CD4-positive, alpha-beta T cell treated with Interleukin-6 at 100 ng/mL for 8 hours (primary cell): ENCODE measurements at places on chromosomes 3 and 15.

DNA sequence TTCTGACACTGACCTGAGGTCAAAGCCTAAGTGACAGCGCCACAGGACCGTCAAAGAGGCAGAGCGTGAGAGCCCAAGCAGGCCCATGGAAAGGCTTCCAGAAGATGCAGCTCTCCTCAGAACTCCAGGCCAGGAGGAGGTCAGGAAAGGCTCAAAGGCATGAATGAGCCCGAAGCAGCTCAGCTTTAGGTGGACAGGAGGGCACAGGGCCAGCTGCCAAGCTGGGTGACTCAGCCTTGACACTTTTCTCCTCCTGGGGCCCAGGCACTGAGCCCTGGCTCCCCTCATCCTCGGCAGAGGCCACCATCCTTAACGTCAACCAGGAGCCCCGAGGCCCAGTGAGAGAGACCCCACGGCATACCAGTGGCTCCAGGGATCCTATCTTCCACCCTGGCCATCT, 62.9 kb downstream of the ADCY5 start:
- no peak for DNase-seq

DNA sequence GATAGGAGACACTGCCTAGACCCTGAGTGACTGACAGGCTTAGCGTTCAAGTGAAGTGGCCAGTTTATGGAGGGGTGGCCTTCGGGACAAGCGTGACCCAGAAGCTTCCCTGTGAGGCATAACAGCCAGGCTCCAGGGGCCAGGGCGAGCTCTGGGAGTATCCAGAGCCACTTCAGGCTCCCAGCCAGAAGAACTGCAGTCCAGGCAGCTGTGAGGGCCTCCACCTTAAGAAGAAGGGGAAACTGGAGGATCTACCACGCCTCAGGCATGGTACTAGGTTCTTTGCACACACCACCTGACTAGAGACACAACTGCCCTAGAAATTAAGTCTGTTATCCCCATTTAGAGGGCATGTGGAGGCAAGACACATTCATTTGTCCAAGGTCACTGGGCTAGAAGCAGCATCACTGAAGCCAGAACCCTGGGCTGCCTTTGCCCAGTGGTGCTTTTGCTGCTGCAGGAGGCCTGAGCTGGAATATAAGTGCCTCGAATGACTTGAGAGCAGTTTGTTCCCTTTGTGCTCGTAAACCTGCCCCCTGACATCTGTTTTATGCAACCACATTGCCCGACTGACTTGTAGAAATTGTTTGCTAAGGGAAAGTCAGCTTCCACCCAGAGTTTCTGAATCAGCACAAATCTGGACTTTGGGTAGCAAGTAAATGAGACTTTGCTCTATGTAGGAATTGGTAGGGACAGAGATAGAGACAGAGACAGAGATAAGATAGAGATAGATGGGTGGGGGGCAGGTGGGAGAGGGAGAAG, 23.3 kb downstream of the RASGRF1 start:
- DNase-seq, result no peak

- DNase-seq, result no peak
These were observed 30.4 kb downstream of the RASGRF1 start for GRCh38 chr15:79060175-79060574.

DNA sequence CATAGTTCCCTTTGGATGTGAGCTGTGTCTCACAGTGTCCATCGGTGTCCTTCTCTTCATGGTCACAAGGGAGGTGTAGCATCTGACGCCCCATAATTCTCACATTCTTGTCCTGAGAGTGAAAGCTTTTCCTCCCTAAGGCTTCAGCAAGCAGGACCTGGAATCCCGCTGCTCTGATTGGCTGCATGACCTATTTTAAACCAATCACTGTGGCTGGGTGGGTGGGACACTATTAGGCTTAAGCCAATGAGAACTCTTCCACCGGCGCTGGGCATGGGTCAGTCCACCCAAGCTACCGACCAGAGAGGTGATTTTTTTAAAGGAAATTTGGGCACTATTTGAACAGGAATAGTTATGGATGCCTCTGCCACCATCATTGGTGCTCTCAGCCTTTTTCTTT, 385.9 kb downstream of the MFSD1 start:
- no peak for DNase-seq

DNA sequence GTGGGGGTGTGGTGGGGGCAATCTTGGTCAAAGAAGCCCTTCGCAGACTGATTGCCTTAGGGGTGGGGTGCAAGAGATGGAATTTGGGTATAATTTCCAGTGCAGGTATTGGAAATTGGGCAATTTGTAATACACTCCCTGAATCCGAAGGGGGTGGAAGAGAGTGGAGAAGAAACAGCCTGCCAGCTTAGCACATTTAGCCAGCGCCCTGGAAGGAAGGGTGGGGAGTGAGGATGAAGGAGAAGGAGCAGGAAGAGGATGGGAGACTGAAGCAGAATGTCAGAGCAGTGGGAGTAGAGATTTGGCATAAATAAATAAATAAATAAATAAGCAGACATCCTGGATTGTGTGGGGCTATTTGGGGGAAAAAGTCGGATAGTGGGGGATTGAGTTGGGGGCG, 1.6 kb downstream of the GAP43 start:
- DNase-seq, result no peak

DNA sequence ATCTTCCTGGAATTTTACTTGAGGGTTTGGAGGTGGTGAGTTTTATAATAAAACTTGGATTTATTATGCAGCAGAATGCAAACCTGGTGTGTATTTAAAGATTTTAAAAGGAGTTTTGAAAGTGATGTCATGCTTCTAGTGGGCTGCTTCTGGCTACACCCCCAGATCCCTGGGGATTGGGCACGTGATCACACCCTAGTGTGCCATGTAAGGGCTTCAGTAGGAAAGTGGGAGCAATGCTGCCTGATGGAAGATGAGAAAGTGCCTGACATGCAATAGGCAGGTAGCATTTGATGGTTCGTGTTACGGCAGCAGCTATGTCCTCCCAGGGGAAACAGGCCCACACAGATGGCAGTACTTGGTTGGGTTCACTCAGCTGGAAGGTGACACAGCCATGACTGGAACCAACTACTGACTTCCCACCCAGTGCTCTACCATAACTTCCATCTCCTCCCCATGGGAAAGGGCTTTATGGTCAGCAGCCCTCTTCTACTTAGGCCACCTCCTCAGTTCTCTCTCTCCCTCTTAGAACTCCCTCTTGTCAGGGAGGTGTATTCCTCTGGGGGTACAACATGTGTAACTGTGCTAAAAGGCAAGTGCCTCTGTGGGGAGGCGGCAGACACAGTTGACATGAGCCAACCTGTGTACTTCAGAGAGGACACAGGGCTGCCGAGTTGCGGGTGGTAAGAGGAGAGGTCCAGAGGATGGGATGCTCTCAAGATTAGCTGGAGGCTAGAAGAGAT, 5.6 kb downstream of the ITPKA start:
- no peak for DNase-seq

- no peak for DNase-seq
These were observed 15.2 kb downstream of the SPPL2A start for GRCh38 chr15:50750227-50750705.

DNA sequence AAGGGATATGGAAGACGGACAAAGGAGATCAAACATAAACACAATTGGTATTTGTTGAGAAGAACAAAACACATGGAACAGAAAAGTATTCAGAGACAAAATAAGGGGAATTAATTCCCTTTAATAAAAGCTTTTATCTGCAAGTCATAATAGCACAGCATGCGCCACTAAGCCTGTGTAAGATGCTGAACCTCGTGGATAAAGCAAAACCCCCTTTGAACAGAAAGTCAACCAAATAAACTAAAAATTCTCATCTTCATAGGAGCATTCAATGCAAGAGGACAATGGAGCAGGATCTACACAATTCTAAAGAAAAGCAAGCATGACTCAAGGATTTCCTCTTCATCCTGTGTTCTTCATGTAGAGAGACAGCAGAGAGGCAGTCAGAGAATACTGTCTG, 274.3 kb upstream of the GOLGA6L4 start:
- no peak for DNase-seq

DNA sequence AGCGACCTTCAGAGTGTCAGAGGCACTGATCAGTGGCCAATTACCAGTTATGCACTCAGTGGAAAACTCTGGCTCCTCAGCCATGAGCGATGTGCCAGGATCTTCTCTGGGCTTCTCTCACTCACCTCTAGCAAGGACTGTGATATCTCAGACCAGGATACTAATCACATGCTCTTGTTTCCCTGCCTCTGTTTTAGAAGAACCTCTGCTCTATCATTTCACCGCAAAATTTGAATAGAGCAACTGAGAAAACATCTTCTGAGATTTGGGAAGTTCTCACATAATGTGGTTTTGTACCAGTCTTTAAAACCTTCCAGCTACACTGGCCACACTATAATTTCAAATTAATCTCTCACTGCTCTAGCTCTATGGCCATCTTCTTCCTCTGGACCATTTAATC, 325.8 kb upstream of the FRG2C start:
- DNase-seq, result no peak

DNA sequence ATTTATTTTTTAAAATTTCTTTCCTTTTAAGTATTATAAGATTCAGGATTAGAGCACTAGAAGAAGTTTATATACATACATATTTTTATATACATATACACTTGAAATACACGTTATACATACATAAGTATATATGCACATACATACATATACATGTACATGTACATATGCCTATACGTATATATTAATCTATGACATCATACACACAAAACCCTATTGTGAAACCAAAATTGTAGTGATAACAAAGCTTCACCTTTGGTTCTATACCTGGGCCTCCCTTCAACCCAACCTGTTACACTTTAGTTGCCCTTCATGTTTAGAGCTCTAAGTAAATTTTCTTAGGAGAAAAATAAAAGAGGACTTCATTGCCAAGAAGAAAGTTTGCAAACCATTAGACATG, 17.0 kb downstream of the AADACL2 start:
- no peak for DNase-seq

DNA sequence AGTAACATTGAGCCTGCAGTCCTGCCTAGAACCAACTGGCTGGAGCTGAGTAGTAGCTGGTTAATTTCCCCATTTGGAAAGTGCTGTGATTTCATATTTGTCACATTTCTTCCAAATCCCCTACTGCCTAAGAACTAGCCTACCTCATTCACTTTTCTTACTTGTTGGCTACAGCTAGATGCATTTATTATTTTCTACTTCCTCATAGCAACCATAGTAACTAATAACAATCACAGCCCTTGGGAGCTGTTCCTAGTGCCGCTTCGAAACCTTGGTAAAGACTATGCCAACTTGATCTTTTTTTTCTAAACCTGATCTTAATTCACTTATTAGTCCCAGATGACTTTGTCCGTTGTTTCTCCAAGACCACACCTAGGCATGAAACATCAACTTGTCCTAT, 240.3 kb downstream of the FGF12 start:
- DNase-seq, result no peak

DNA sequence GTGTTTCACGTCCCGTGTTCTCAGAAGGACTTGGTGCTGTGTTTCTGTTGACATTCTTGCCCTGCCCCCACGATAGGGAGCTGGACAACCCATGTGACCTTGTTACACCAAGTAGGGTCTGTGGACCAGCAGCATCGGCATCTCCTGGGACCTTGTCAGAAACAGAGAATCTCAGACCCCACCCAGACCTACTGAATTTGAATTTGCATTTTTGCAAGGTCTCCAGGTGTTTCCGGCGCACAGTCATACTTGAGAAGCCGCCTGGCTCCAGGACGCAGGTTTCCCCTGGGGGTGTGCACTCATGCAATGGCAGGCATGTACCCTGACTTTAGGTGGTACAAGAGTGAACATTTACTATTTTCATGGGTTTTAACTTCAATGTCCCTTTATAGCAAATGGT, 117.9 kb downstream of the TLE3 start:
- no peak for DNase-seq

DNA sequence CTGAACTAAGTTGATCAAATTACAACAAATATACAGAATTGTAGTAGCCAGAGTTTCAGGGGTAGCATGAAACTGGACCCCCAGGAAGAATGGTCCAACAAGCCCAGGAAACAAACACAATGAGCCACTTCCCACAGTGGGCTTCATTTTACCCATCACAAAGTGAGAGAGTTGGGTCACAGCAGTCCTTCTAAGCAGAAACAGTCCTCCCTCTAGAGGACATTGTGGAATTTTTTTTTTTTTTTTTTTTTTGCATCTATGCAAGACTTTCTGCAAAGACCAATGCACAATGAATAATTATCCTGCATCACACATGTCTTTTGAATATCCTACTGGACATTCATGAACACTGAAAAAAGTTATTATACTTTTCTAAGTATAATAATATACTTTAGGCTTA, 73.8 kb upstream of the ATP13A5 start:
- DNase-seq, result no peak

DNA sequence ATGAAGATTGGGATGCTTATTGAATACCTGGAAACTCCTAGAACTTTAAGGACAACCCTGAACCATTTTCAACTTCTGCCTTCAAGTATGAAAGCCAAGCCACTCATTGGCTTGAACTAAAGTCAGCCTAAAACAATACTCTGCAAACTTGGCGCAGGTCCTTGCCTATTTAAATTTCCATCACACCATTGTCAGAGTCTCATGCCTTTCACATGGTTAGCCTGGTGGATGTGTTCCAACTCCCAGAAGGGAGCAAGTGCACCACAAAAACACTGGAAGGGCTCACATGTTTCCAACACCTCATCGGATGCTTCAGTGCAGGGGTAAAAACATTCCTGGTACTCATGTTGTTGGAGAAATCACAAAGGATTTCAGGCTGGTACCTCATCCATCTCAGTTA, 511.6 kb upstream of the MDFIC2 start:
- DNase-seq, result no peak

- DNase-seq, result no peak
These were observed 156.9 kb downstream of the SUCNR1 start for GRCh38 chr3:152030320-152030719.

DNA sequence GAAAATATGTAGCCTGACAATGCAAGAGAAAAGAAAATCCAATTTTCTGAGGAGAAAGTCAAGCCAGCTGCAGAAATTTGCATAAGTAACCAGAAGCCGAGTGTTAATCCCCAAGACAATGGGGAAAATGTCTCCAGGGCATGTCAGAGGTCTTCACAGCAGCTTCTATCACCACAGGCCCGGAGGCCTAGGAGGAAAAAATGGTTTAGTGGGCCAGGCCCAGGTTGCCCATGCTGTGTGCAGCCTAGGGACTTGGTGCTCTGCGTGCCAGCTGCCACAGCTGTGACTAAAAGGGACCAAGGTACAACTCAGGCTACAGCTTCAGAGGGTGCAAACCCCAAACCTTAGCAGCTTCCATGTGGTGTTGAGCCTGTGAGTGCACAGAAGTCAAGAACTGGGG, 201.2 kb upstream of the SOX2 start:
- DNase-seq, result no peak

GRCh38 chr3:94234177-94234788, 171.4 kb downstream of the NSUN3 start:
- no peak for DNase-seq

GRCh38 chr3:134315286-134316106, 58.8 kb downstream of the AMOTL2 start:
- no peak for DNase-seq

GRCh38 chr3:48248095-48248850, 7.4 kb downstream of the ZNF589 start:
- DNase-seq, result no peak

GRCh38 chr3:8981700-8982099, 18.4 kb upstream of the RAD18 start:
- no peak for DNase-seq

- DNase-seq, result no peak
These were observed 14.4 kb downstream of the REC114 start for GRCh38 chr15:73457334-73457733.
